ENCODE measurements at places on chromosomes 7 and 10.

DNA sequence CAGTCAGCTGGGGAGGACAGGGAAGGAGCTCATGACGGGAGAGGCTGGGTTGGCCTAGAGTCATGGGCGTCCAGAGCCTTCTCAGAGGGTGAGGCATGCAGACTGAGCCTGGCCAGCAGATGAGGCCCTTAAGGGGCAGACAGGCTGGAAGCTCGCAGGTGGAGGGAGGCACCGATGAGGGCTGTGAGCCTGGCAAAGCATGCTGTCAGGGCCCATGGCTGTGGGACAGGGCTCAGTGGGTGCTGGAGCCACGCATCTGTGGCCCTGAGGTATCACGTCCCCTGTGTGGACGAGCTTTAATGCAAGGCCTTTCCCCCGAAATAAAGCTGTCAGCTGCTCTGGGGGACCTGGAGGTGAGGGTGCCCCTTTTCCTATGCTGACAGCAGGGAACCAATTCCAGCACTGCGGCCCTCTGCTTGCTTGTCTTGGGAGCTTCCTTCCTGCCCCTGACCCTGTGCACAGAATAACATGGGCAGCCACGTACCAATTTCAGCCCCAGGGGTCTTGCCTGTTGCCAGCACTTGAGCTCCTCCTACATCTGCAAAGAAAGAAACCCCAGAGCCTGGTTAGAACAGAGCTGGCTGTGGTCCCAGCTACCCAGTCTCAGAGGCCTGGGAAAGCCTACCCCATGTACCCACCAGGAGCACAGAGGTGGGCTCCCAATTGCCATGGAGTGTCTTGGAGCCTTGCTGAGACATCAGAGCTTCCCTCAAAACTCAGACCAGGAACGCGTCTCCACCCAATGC, 20.6 kb downstream of the TMEM273 start:
- no peak for DNase-seq

DNA sequence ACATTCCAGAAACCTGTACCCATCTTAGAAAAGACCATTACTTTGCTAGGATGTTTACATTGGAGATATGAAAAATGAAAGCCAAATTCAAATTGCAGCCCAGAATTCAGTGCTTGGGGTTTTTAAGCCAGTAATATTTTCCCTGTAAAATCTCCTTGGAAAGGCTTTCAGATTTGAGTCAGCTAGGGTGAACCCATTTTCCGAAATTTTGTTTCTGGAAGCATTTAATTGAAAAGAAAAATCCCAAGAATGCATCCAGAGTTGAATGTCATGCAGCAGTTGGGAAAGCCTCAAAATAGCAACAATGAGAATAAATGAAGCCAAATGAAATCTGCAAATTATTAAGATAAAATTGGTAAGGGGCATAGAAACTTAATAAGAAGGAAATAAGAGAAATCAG, 106.4 kb downstream of the BMPER start:
- DNase-seq = no peak

DNA sequence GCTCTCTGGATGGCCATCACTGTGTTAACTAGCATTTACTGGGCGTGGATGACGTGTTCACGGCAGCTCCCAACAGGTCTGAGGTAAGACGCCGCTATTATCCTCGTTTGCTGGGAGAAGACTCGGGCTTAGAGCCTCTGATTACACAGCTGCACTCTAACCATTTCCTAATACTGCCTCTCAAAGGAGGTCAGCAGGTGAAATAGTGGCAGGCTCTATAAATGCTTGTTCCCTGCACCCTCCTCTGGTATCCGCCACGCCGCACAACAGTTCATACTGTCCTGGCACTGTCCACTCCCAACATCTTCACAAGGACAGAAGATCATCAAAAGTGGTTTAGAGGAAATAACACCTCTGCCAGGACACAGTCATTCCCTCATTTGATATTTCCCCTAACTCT, 28.3 kb downstream of the HIPK2 start:
- DNase-seq = no peak

DNA sequence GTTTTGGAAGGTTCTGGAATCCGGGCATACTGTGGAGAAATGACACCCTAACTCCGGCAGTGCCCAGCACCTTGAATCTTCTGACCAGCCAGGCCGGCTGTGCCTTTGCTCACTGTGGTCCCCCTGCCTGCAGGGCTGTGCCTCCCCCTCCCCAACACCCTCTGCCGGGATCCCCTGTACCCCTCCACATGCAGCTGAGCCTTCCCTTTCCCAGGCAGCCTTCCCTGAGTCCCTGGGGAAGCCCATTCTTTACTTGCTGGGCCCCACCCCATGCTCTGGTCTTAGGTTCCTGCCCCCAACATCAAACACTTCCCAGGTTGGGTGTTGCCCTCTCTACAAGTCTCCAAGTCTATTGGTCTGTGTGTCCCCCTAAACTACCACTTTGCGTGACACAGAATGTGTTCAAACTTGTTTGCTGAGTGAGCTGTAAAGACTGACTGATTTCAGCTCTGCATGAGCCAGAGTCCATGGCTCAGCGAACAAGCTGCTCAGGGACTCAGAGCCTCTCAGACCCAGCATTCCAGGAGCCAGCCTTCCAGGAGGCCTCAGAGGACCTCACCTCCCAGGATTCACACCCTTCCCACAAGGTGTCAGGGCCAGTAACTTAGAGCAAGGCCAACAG, 31.6 kb downstream of the CALML5 start:
- no peak for DNase-seq

GRCh38 chr10:9965341-9965740, 1052.3 kb upstream of the CELF2 start:
- DNase-seq = no peak

DNA sequence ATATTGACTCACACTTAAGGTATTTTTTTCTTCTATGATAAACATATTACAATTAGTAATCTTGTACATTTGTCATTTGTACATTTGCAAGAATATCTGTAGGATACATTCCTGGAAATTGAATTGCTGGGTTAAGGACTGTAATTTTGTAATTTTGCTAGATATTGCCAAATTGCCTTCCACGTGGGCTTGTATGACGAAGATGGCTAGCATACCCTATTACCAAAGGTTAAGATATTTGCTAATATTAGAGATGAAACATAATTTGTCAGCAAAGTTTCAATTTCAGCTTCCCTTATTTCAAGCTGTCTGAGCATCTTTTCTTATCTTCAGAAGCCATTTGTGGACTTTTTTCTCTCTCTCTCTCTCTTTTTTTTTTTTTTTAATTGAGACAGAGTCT, 1.0 kb upstream of the LYZL2 start:
- no peak for DNase-seq

GRCh38 chr10:57260175-57260574, 899.1 kb upstream of the ZWINT start:
- DNase-seq = no peak

GRCh38 chr10:77532068-77532467, 105.5 kb downstream of the KCNMA1 start:
- no peak for DNase-seq

- DNase-seq = no peak
Observed at GRCh38 chr7:65827366-65827765, 45.5 kb upstream of the VKORC1L1 start.

DNA sequence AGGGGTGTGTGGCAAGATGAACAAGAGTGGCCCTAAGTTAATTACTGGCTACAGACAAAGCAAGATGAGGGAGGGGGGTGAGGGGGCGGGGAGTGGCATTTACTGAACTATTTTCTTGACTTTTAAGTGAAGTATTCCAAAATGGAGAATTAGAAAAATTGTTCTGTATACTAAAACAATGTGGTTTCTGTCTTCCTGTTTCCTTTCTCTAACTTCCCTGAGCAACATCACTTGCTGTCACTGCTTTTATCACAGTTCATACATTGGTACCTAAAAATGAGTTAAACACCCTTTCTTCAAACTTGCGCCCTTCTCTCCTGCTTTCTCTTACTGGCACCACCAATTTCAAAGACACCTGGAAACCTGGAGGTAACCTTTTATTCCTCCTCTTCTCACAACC, 21.6 kb downstream of the PDZD8 start:
- DNase-seq = no peak

Measured in NCI-H2107 (cell line).